Fibroblast of the aortic adventitia (primary cell): ENCODE measurements at places on chromosomes 11 and 22. TPM values are rescaled to one million over a fixed set of nuclear protein-coding genes. Genes with fewer than 3 reads are reported as not detected.
A peak's percentile ranks its signal among the peaks of the same experiment; 100 is the strongest.

DNA sequence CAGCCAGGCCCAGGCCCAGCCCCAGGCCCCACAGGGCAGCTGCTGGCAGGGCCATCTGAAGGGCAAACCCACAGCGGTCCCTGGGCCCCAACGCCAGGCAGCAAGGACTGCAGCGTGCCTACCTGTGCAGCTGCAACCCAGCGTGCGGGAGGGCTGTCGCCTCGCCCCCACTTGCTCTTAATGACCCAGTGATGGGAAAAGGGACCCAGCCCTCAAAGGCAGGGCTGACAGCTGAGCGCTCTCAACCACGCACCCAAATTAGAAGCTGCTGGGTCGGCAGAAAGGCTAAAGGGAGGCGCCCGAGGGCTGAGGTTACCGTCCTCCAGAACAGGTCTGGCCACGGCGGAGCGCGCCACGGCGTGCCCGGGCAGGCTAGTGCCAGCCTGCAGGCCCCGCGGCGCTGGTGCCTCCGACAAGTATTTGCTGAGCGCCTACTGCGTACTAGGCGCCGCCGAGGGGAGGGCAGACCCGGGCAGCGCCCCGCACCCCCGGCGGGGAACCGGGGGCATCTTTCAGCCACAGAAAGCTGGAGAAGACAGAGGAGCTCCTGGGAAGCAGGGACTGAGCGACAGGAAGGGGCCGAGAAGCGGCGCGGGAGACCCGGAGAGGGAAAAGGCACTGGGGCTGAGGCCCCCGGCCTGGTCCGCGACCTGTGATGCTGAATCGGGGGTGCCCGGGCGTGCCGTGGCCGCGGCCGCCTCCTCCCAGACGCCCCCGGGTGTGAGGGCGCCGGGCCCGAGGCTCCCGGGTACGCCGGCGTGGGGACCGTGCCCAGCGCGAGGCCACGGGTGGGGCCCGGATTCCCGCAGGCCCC, 773 bp downstream of the HRAS start:
- no peak for DNase-seq

DNA sequence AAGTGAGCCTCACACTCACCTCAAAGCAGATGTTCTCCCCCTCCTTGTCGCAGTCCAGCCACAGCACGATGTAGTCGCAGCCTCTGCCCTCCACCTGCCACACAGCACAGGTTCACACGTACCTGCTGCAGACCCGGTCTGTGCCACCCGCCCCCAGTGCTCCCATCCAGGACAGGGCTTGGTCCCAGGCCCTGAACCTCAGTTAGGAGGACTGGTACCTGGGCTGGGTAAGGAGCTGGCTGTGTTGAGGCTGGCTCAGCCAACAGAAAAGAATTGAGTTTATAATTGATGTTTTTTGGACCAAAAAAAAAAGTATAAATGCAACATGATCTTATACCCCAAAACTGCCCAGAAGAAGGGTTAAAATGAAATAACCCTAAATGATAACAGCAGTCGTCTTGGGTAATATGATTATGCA, 10.7 kb downstream of the TOP3B start:
- DNase-seq = no peak

GRCh38 chr11:30758012-30758411, 171.9 kb upstream of the MPPED2 start:
- DNase-seq = no peak

DNA sequence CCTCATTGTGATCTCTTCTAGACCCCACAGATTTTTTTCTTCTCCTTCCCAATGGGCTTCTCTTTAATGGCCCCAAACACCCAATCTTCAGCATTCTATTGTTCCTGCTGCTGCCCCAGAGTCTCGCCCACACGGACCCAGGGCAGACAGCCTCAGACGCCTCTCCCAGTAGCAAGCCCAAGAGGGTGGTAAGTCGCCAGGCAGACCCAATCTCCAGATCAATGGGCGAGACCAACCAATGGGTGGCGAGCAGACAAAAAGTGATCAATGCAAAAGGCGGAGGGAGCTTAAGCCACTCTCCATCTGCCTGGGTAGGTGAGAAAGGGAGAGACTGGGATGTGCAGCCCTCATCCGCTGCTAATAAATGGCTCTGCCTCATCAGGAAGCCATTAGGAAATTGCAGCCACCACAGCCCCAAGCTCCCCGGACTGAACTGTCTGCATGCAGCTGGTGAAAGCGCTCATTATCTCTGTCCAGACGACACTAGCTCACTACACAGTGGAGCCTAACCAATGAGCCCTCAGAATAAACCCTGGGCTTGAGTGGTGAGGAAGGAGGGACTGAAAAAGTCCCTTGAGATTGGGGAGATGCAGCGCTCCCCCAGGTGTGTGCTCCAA, 81.8 kb downstream of the ETS1 start:
- DNase-seq = no peak

GRCh38 chr11:1513326-1514296, 27.0 kb upstream of the MOB2 start:
- no peak for DNase-seq

DNA sequence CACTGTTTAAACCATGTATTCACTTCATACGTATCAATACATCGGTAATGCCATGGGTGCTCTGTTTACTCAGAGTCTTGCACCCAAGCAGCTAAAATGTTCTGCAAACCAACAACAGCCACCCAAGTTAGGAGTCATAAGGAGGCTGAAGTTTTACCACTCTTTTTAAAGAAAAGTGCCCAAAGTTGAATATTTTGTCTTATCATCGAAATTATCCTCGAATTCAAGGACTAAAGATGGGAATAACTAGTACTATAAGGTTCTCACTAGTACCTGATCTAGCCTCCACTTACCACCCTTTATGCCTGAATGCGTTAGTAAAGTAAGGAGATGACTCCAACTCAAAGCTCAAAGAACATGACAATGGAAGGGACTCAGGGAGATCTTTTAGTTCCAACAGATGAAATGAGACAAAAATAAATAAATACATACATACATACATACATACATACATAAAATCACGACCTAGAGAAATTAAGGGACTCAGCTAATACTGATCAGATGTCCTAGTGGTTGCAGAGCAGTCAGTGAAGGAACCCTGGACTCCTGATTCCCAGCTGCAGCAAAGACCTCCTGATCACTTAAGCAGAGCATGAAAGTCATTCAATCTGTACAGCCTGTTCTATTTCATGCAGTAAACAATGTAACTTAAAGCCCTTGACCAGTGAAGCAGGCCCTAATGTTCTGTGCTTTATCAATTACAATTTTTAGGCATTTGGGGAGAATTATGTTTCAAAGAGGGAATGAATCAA, 7.7 kb downstream of the OSBP start:
- no peak for DNase-seq

GRCh38 chr11:10673501-10674062, 20.0 kb downstream of the IRAG1 start:
- DNase-seq = no peak

GRCh38 chr11:22851477-22851876, 8.8 kb downstream of the CCDC179 start:
- DNase-seq = no peak

GRCh38 chr22:44523981-44524759, 26.1 kb upstream of the RTL6 start:
- DNase-seq = peak; percentile 97

DNA sequence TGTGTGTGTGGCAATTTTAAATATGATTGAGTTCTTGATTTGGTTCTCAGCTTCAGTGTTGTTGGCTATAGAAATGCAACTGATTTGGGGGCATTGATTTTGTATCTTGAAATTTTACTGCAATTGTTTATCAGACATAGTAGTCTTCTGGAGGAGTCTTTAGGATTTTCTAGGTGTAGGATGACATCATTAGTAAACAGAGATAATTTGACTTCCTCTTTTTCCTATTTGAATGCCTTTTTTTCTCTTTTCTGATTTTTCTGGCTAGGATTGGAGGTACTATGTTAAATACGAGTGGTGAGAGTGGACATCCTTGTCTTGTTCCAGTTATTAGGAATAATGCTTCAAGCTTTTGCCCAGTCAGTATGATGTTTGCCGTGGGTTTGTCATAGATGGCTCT, 124.9 kb downstream of the MSANTD4 start:
- no peak for DNase-seq

- DNase-seq = no peak
These were observed 27.5 kb upstream of the KRTAP5-7 start for GRCh38 chr11:71499546-71499945.

The FJX1 gene
- total RNA-seq = 8.3 and 78.2 TPM in 2 replicates

The PIH1D2 gene
- 5.1 and 5.5 TPM in 2 replicates for total RNA-seq

The TNNT3 gene
- total RNA-seq = 0.81 and 6.5 TPM in 2 replicates

DNA sequence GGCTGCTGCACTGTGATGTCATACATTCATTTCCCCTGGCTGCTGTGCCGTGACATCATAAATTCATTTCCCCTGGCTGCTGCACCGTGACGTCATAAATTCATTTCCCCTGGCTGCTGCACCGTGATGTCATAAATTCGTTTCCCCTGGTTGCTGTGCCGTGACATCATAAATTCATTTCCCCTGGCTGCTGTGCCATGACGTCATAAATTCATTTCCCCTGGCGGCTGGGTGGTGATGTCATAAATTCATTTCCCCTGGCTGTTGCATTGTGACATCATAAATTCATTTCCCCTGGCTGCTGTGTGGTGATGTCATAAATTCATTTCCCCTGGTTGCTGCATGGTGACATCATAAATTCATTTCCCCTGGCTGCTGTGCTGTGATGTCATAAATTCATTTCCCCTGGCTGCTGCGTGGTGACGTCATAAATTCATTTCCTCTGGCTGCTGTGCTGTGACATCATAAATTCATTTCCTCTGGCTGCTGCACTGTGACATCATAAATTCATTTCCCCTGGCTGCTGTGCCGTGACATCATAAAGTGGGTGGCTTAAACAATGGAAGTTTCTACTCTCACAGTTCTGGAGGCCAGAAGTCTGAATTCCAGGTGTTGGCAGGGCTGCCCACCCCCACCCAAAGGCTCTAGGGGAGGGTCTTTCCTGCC, 301.1 kb downstream of the SHANK2 start:
- no peak for DNase-seq

DNA sequence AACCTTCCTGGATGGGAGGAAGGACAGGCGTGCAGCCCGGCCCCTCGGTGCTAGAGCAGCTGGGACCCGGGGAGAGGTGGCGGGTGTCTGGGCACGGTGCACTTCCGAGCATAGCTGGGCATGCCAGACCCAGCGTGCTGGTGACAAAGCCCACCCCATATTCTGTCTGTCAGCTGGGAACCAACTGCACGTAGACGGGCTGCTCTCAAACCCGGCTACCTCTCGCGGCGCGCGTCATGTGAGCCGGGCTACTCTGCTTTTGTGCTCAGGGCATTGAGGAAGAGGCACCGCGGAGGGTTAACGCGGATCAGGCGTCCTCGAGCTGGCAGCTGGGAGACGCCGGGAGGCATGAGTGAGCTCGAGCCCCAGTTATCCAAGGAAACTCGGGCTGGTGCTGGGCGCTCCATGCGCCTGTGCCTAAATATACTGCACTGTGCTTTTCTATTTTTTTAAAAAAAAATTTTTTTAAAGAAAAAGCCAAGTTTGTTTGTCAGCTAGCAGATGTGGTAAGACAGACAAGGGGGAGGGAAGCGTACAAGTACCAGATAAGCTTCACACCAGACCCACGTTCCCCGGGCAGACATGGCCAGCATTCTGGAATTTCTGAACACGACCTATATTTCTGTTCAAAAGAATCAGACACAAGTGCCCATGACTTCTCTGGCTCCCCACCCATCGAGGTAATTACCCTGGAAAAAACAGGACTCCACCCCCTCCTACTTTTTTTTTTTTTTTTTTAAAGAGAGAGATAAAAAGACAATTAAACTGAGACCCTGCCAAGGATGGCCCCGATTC, 425.6 kb downstream of the SHANK2 start:
- DNase-seq = no peak

The MGAT3 gene
- total RNA-seq = 0.27 and 2.0 TPM in 2 replicates

DNA sequence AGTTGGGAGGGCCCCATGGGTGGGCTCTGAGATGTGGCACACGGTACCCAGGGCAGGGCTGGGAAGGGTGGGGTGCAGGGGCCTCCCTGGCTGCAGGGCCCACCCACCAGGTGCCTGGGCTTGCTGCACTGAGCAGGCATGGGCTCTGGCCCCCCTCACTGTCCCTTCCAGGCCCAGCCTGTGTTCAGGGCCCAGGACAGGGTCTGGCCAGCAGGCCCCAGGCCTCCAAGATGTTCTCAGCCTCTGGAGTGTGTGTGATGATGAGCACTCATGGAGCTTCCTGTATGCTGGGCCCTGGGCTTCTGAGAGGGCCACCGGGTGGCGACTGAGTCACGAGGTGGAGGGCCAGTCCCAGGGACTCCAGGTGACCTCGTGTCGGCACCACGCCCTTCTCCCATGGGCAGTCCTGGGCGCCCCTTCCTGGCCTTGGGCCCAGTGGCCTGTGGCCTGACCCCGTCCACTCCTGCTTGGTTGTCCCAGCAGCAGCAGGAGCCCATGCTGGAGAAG, 55.9 kb upstream of the CCDC188 start:
- peak; percentile 18 for DNase-seq

The SIK2 gene
- total RNA-seq = 8.8 and 16.6 TPM in 2 replicates

- no peak for DNase-seq
These were observed 393.5 kb downstream of the TENM4 start for GRCh38 chr11:79047321-79047720.

The XKR3 gene
- 0.09 TPM in 1 of 2 replicates, not detected in the other for total RNA-seq

DNA sequence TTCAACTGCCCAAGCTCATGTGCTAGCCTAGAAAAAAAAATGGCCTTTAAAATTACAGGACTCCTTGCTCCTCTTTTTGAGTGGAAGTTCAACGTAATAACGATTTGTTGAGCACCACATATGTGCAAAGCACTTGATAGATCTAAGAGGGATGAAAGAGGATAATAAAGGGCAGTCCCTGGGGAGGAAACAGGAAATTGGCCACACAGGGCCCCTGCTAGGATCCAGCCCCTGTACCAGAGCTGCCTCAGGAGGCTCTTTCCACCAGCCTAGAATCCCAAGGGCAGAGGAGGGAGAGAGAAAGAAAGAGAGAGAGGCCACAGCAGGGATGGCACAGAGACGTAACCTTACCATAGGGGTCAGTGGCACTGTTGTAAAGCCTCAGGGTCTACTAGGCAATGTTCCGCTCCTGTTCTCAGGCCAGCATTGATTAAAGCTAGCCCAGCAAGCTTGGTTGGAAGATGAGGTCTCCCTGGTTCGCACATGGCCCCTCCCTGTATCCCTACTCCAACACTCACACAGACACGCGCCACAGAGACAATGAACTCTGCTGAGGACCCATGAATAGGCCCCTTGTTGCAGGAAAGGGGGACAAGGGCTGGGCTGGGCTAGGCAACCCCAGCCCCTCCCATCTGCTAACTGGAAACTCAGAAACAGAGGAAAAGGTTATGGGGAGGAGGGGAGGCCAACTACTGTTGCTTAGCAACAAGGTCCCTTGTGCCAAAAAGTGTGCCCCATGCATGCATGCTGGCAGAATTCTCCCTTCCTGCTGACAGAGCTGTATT, at the start of gene TMPRSS5:
Gene TMPRSS5 (minus strand): TSS at position 438 of the 785 bp plus-strand sequence. CDS start 84 bp downstream, at position 354.
- no peak for DNase-seq
